ENCODE measurements at places on chromosomes 4 and X.

DNA sequence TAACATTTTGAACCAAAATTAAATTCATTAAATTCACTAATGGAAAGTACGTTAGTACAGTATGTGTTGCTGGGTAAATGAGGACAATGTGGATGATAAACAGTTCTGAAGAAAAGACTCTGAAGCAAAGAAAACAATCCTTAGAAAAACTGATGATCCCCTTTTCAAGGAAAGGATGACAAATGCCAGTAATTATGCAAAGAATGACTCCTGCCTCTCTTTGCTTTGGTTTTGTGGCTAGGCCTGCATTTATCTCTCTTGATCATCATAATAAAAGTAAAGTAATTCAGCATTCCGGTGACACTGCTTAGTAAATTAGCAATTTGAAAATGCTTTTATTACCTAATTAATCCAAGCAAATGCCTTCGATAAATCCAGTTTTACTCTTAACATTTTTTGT is 652.2 kb upstream of the DIPK2B start:
- DNase-seq: no peak

DNA sequence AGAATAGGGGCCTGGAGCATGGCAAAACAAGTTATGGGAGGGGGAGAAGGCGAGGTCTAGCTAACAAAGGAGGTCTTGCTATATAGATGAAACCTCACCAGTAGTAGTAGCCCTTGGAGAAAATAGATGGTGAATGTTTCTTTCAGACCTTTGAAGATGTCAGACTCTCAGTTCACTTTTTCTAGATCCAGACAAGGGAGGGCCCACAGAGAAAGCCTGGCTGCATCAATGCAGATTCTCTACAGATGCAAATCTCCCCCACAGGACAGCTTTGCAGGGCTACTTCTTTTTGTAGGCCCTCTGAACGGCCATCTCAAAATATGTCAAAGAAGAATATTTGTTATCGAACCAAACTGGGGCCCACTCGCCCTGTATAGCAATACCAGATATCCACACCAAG is 159.7 kb downstream of the ANK2 start:
- DNase-seq: no peak

DNA sequence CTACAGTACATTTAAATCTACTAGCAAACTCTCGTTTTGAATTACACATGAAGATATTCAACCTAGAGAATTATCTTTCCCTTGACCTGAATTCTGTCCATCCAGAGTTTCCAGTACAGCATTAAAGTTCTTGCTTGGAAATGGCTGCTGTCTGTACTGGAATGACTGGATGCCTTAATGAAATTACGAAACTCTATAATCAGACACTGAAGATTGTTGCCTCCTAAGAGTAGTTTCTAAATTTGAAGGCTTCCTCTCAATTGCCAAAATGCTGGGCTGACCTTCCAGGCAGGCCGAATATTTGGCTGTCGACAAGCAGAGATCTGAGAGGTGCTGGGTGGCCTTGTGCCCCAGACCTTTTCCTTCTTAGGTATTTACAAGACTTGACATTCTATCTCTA is 215.1 kb upstream of the GPC4 start:
- DNase-seq: no peak

DNA sequence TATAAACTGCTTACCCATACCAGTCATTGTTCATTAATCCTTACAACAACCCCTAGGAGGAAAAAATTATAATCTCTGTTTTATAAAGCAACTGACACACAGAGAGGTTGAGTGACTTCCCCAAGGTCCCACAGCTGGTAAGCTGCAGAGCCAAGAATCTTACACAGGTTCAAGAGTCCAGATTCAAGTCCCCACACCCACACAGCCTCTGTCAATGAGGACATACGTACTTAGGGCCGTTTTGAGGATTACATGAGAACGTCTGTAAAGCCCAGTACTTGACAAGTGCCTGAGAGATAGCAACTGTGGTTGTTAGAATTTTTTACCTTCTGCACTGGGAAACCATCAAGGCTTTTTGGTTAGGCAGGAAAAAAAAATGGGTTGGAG is 556 bp upstream of the SLC25A43 start:
- no peak for DNase-seq

GRCh38 chrX:19968276-19968675 is 22.6 kb downstream of the BCLAF3 start:
- DNase-seq: no peak

- DNase-seq: no peak
Observed at GRCh38 chrX:13028871-13029636, 15.4 kb downstream of the FAM9C start.

GRCh38 chr4:174592985-174593335 is 70.7 kb upstream of the HPGD start:
- DNase-seq: no peak

- DNase-seq: peak; percentile 4
Observed at GRCh38 chr4:72326692-72327632, 242.1 kb downstream of the ADAMTS3 start.

DNA sequence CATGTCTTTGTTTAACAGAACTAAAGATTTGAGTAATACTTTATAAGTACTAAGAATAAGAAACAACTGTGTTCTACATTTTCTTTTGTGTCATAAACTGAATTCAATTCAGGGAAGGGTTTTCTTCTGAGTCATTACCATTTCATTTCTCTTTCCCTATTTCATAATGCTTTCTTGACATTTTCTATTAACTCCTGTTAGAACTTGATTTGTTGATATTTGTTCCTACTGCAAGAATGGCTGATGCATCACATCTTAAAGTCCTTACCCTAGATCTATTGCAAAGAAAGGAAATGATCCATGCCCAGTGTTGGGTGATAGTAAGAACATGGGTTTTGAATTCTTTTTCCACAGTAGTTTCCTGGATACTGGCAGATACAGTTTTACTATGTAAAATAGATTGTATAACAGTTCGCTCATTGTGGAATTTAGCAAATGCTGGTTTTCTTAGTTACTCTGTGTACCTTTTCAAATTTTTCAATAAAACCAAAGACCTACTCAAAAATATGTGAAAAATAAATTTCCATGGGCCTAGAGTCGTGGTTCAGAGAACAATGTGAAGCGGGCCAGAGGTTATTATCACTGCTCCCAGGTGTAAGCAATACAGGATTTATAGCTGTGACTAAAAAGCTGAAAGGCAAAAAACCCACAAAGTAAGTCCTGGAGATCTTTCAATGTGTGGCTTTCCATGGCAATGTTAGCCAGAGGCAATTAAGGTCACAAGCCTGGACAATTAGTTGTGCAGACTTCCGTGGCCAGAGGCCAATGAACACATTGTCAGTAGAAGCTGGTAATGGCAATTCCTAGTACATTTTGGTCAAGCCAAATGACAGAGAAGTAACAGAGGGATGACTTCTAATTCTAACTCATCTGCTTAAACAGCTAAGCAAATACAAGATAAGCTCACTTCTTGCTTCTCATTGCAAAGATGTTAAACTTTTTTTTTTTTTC is 127.3 kb upstream of the FAT4 start:
- DNase-seq: no peak

GRCh38 chr4:177369372-177369771 is 59.7 kb downstream of the NEIL3 start:
- no peak for DNase-seq
